ENCODE measurements at places on chromosomes 13 and 19. TPM values are rescaled to one million over a fixed set of nuclear protein-coding genes. Genes with fewer than 3 reads are reported as not detected.

CCL25 gene
- not detected for total RNA-seq

GRCh38 chr13:110932588-110932987 lies 17.7 kb upstream of the ANKRD10 start:
- DNase-seq: no peak

DNA sequence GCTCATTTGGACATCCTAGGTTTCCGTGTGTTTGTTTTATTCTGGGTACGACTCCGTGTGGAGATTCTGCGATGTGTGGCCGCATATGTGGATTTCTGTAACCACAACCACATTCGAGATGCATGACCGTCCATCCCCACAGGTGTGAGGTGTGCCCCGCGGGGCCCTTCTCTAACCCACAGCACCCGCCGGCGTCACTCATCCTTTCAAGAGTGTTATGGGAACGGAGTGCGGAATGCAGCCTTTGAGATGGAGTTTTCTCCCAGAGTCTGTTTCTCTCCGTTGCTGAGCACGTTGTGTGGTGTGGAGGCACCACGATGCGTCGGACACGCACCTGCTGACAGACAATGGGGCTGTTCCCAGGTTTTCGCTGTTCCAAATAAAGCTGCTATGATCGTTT lies 40.0 kb downstream of the C13orf46 start:
- DNase-seq: no peak

- DNase-seq: no peak
Observed at GRCh38 chr13:22880741-22881720, 299.7 kb upstream of the SGCG start.

HCN2 gene
- total RNA-seq: 4.0 TPM

DNA sequence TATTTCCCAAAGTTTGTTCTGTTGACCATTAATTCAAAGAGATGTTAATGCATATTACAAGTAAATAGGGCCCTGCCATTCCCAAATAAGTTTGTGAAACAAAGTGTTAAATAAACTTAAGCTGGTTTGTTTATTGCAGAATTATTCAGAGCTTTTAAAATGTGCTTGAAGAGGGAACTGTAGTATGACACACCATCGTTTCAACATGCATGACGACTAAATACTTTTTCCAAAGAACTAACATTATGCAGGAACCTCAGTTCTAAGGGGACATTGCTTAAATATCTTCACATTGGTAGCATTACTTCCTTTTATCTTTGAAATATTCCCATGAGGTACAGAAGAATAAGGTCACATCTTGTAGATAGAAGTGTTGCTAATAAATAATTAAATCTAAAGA lies 14.6 kb downstream of the LHFPL6 start:
- DNase-seq: no peak

GRCh38 chr13:82374719-82375118 lies 1507.6 kb downstream of the SLITRK1 start:
- DNase-seq: no peak

ETV2 gene
- 0.88 TPM for total RNA-seq

- DNase-seq: no peak
Observed at GRCh38 chr19:55668603-55669348, 6.2 kb upstream of the EPN1 start.

DNA sequence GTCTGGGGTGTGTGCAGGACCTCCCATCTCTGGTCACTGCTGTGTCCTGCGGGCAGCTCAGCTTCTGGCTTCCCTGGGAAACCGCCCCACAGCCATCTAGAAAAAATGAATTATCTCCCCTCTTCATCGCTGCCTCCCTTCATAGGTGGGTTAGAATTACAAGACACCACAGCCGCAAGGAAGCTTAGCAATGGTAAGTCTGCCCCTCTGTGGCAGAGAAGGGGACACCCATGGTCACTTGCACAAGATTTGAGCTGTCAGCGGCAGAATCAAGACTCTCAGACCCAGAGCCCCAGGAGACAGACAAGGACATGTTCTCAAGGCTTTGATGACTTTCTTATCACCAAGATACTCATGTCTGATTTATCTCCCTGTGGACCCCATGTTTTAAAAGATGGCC lies 110.8 kb upstream of the PABPC3 start:
- no peak for DNase-seq

HNRNPUL1 gene
- total RNA-seq: 264 TPM

GRCh38 chr13:76830805-76831204 lies 55.4 kb downstream of the KCTD12 start:
- DNase-seq: no peak

GSX1 gene
- total RNA-seq: not detected

- no peak for DNase-seq
Observed at GRCh38 chr13:50453188-50453587, 390.3 kb downstream of the DLEU7 start.

- DNase-seq: no peak
Observed at GRCh38 chr19:39001041-39001440, 25.5 kb upstream of the FBXO17 start.

- no peak for DNase-seq
Observed at GRCh38 chr13:75404726-75405125, 77.2 kb downstream of the TBC1D4 start.

GRCh38 chr13:99658261-99658991 lies 157.2 kb downstream of the TM9SF2 start:
- DNase-seq: peak; percentile 78

PRR20D gene
- not detected for total RNA-seq

BRSK1 gene
- total RNA-seq: 33.6 TPM

- DNase-seq: peak; percentile 49
Observed at GRCh38 chr13:111632906-111633305, 312.5 kb downstream of the TEX29 start.

CTXN1 gene
- 58.0 TPM for total RNA-seq

DNA sequence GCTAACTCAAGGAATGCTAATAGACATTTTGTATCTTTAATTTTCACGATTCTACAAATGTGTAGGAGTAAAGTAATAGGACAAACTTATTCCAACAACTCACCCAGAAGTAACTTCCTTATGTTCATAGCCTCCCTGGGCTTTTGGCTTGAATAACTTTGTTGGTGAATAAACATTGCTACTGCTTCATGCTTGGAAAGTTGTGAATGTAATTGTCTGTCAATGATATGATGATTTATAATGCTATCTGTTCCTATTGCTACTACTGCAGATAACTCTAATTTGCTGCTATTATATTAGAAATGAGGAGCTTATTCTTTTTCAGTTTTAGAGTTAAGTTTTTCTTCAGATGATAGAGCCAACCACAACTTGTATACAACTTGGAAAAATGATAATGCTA lies 307.7 kb downstream of the PCDH9 start:
- no peak for DNase-seq

MEIS3 gene
- 27.4 TPM for total RNA-seq

GRCh38 chr13:27172495-27172842 lies 858 bp upstream of the USP12 start:
- no peak for DNase-seq

DNA sequence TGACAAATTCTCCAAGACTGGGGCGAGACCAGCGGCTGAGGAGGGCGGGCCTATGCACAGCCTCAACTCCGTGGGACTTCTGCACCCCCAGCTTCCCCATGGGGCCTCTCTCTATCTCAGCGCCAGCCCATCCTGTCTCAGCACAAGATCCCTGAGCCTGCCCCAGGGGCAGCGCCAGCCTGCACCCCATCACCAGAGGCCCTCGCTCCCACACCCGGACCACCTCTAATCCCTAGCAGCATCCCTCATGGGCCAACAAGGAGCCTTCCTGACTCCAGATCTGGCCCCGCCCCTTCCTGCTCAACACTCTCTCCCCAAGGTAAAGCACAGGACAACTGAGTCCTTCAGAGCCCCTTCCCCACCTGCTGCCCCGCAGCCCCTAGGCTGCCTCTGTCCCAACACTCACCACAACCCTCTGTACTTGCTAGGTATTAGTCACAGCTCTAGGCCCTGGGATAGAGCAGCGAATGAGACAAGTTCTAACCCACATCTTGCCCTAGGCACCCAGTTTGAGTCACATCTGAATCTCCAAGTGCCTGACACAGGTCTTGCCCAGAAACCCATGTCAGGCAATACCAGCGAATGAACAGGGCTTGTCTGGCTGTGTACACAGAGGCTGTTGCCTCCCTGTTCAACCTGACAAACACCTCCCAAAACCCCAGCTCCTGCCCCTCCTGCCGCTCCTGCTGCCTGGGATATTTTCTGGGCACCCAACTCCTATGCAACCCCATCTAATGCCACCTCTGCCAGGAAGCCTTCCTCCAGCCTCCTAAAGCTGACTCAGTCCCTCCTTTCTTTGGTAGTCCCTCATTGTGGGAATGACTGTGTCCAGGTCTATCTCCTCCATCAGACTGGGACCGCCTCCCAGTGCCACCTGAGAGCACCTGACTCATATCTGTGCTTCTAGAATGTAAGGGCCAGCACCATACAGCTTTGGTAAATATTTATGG lies 18.6 kb downstream of the GRIK5 start:
- DNase-seq: no peak

SOX21 gene
- total RNA-seq: 3.9 TPM

- no peak for DNase-seq
Observed at GRCh38 chr19:16446724-16447368, 24.9 kb downstream of the EPS15L1 start.

OR7D2 gene
- not detected for total RNA-seq

DNA sequence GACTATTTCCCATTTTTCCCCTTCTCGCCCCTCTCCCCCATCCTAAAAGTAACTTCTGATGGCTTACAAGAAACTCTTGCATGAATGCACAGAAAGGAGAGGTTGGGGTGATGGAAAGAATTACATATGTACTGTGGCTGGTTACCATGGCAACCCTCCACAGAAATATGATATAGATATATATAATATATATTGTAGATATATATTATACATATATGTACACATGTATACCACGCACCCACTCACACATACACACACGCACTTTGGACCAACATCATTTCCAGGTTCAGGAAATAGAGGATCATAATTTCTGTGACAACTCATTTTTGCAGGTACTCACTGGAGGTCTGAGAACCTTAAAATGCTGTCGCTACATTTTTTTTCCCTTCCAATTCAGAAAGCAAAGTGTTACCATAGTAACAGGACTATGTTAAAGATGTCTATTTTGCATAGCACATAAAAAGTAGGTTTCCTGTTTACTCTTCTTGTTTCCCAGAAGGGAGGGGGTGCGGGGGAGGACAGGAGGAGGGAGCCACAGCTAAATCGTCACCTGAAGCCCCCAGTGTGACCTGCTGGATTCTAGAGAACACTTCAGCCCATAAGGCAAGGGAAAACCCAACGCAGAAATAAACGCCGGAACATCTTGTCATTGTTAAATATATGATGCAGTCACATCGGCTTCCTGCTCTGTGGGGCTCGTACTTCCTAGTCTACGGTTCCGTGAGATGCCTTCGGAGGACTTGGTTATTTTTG lies 44.7 kb downstream of the EFNB2 start:
- no peak for DNase-seq

NCR1 gene
- 4.6 TPM for total RNA-seq

Data from H1 (cell line).